ENCODE measurements at places on chromosomes 4 and X. TPM values are rescaled to one million over a fixed set of nuclear protein-coding genes. Genes with fewer than 3 reads are reported as not detected.

DNA sequence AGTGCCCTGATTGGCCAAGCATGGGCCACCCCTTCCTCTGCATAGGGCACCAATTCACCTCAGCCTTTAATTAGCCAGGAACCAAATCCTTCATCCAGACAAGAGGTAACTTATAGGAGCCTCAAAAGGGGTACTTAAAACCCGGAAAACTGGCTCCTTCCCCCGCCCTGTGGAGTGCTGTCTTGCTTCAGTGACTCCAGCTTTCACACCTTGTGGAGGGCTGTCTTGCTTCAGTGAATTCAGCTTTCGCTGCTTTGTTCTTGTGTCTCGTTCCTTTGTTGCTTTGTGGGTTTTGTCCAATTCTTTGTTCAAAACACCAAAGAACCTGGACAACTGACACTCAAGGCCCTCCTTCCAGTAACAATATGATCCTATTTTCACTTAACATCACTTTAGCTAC is 82.2 kb upstream of the FRG1 start:
- no peak for DNase-seq

GRCh38 chrX:39592776-39593175 is 505.0 kb downstream of the BCOR start:
- no peak for DNase-seq

GRCh38 chr4:139736661-139737060 is 71.0 kb downstream of the MGST2 start:
- no peak for DNase-seq

- DNase-seq = no peak
Observed at GRCh38 chr4:71444395-71444794, 105.6 kb downstream of the SLC4A4 start.

- DNase-seq = no peak
Observed at GRCh38 chr4:163833669-163834068, 339.2 kb downstream of the TMA16 start.

NALF2 gene
- 3.6 TPM for total RNA-seq

UGT8 gene
- total RNA-seq = 11.3 TPM

GPRIN3 gene
- 36.8 TPM for total RNA-seq

CT47C1 gene
- total RNA-seq = not detected
